ENCODE measurements at places on chromosomes 4 and X. TPM values are rescaled to one million over a fixed set of nuclear protein-coding genes. Genes with fewer than 3 reads are reported as not detected.

The GATA1 gene
- 0.72 TPM for polyA plus RNA-seq

The TCEAL6 gene
- not detected for polyA plus RNA-seq

The LNX1 gene
- polyA plus RNA-seq = 4.0 TPM

The FDCSP gene
- polyA plus RNA-seq = not detected

The TMPRSS11F gene
- not detected for polyA plus RNA-seq

The BEX2 gene
- 37.6 TPM for polyA plus RNA-seq

The ODAPH gene
- polyA plus RNA-seq = not detected

The LINC00632 gene
- polyA plus RNA-seq = 5.9 TPM

- DNase-seq = no peak
Observed at GRCh38 chr4:96455045-96455720, 615.3 kb downstream of the PDHA2 start.

GRCh38 chr4:25770847-25771246 is 91.9 kb downstream of the SEL1L3 start:
- DNase-seq = no peak

DNA sequence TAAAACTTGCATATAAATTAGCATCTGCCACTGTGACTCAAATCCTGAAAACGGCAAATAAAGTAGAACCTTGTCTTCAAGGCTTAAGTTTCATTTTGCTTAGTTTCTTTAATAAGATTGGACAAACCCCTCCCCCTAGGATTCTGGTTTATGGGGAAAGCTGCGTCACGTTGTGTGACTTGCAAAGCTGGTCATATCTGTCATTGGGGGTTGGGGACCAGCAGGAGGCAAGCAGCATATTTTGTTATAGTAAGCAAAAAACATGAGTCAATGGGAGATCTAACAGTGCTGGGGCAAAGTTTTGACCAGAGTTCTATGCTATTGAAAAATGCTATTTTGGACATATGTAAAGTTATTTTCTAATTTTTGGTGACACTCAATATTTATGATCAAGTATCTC is 407.3 kb downstream of the PCDH18 start:
- DNase-seq = peak; percentile 7

GRCh38 chr4:125268068-125268755 is 46.5 kb upstream of the FAT4 start:
- DNase-seq = no peak

GRCh38 chrX:143757887-143758286 is 37.3 kb upstream of the SPANXN2 start:
- DNase-seq = no peak

- no peak for DNase-seq
Observed at GRCh38 chrX:101460669-101461068, 24.6 kb upstream of the ARMCX4 start.

DNA sequence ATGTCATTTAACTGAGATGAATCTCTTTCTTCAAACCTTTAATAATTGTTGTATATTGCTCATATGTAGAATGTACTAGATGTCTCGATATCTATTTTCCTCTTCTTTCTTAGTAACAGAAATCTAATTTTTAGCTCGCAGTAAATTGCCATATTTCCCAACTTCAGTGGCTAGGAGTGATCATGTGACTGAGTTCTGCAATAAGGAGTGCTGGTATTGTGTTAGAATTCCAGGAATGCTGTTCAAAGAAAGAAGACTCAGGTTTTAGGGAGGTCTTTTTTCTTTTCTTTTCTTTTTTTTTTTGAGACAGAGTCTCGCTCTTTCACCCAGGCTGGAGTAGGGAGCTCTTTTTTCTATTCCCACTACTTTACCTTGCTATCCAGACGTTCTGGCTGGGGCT is 81.7 kb downstream of the SLC10A7 start:
- no peak for DNase-seq

GRCh38 chrX:40385256-40385655 is 195.5 kb upstream of the ATP6AP2 start:
- DNase-seq = no peak

DNA sequence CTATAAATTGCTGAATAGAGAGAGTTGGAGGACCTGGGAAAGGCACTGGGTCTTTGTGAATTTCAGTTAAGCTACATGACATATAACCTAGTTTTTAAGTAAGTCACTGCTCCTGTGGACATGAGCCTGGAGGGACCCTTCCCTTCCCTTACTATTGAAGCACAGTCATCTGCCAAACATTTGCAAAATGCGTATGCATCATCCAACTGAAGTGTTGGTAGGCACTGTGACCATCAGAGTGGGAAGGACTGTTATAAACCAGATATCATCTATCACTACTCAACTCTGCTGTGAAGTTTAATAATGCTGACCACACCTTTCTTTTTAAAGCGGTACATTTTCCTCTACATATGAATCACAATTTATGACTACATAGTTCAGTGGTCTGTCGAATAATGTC is 5.2 kb downstream of the GABRA3 start:
- no peak for DNase-seq

- DNase-seq = no peak
Observed at GRCh38 chr4:112511803-112512118, 4.2 kb downstream of the NEUROG2 start.

- DNase-seq = no peak
Observed at GRCh38 chrX:47160781-47161180, 15.8 kb downstream of the RBM10 start.

GRCh38 chrX:15579778-15580747 is 20.7 kb downstream of the ACE2 start:
- DNase-seq = no peak

DNA sequence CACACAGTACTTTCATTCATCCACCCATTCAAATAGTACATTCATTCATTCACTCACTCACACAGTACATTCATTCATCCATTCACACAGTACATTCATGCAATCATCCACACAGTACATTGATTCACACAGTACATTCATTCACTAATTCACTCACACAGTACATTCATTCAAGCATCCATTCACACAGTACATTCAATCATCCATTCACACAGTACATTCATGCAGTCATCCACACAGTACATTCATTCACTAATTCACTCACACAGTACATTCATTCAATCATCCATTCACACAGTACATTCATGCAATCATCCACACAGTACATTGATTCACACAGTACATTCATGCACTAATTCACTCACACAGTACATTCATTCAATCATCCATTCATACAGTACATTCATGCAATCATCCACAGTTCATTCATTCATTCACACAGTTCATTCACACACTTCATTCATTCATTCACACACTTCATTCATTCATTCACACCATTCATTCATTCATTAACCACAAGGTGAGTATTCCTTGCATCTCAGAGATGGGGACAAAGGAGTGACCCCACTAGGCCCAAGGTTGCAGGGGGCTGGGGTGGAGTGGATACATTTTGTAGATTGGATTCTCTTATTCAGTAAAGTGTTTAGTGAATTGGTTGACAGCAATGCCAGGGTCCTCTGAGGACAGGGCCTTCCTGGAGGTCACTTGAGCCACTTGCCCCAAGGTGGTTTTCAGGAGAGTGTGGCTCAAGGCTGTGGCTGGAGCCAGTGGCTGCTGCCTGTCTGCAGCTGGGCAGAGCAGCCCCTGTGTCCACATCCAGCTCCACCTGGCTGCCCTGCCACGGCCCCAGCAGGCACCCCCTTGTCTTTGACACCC is 4.3 kb upstream of the SPON2 start:
- no peak for DNase-seq

DNA sequence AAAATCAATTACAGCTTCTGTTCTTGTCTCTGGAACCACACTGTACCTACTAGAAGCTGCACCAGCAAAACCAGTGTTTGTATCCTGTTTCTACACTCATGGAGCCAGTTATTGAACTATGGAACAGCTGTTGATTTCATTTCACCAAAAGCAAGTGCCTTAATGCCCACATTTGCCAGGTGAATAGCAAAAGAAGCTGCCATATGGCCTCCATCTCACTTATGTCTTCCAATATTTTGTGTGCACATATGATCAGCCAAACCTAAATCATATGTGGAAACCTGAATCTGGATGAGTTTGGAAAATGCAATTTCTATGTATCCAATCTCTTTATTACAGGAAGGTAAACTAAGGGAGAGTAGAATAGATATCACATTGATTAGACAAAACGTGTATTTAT is 415.8 kb upstream of the GRID2 start:
- DNase-seq = no peak

GRCh38 chr4:151729731-151730559 is 30.9 kb downstream of the GATB start:
- DNase-seq = no peak

DNA sequence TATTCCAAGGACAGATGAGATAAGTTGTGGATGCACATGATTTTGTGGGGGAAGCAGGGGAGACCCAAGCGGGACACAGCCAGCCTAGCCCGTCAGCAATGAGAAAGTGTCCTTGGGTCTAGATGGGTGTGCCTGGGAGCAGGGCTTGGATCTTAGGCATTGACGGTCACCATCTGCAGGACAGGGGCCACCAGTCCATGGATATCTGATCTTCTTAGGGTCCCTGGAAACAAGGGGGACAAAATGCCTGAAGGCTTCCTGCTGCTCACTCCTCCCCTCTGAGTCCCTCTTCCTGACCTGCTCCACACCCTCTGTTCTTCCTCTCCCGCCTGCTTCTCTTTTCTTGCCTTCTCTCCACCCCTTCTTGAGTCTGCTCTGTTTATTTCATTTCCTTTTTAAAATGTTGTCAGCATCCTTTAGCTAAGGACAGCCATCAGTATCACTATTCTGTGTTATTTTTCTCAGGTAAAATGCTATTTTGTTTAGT is 298.4 kb downstream of the RAPGEF2 start:
- DNase-seq = no peak

- no peak for DNase-seq
Observed at GRCh38 chr4:38691251-38692008, 27.4 kb downstream of the KLF3 start.

- DNase-seq = no peak
Observed at GRCh38 chrX:40729598-40730584, 5.5 kb downstream of the MED14 start.

DNA sequence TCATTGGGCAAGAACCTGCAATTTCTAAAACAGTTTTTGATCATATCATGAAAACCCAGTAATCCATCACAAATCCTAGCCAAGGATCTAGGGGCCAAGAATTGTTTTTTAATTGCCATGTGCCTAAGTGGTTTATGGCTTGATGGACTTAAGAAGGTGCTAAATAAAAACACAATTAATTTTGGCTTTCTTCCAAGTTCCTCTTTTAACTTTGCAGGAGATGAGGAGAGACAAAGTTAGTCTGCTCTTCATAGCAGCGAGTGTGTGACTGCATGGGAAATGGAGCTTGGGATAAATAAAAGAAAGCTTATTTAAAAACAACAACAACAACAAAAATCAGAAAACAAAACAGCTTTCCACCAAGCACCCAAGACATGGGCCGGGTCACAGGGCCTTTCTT is 41.4 kb downstream of the ARHGEF9 start:
- DNase-seq = no peak

- no peak for DNase-seq
Observed at GRCh38 chr4:4519297-4519894, 22.5 kb downstream of the STX18 start.

- no peak for DNase-seq
Observed at GRCh38 chrX:54030329-54030728, 13.9 kb downstream of the PHF8 start.

DNA sequence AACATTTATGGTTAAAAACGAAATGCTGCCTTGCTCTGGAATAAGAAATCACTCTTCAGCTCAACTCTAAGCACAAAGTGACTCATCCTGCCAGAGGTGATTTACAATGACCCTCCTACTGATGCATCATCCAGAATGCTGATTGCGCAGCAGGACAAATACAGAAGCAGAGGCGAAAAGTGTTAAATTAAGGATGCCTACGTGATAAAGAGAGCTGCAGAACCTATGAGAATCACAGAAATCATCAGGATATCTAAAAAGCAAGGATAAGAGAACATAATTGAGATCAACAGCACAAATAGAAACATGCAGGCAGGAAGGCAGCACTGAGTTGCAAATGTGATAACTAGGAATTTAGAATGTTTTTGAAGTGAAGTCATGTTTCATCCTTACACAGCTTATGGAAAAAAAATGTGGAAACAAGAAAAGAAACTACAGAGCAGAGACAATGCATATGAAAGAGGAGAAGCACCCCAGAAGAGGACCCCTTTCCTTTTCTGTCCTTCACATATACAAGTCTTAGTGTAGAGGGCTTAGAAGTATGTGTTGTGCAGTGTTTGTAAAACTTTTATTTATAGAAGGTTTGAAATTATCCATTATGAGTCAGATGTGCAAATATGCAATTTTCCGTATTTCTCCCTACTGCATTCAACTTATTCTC is 188.4 kb downstream of the SLC7A11 start:
- peak; percentile 15 for DNase-seq

- no peak for DNase-seq
Observed at GRCh38 chr4:29852537-29852936, 867.6 kb upstream of the PCDH7 start.

DNA sequence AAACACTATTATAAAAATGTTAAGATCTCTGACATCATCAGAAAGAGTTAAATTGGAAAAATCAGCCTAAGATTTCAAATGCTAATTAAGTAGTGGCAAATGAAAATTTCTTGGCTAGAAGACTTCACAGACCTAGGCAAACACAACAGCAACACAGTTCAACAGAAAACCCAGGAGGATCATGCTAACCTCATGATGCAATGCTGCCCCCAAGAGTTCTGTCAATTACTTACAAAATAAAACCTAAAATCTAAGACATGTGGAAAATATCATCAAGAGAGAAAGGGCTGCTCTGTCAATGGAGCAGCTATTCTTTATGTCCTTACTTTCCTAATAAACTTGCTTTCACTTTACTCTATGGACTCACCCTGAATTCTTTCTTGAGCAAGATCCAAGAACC is 21.0 kb downstream of the S100G start:
- peak; percentile 23 for DNase-seq

- no peak for DNase-seq
Observed at GRCh38 chr4:128604840-128605239, 204.7 kb upstream of the JADE1 start.

GRCh38 chr4:152065545-152065944 is 304.7 kb upstream of the GATB start:
- no peak for DNase-seq

- no peak for DNase-seq
Observed at GRCh38 chr4:159077702-159078495, 25.0 kb upstream of the RAPGEF2 start.

- DNase-seq = no peak
Observed at GRCh38 chrX:121283921-121284320, 236.5 kb downstream of the GLUD2 start.

DNA sequence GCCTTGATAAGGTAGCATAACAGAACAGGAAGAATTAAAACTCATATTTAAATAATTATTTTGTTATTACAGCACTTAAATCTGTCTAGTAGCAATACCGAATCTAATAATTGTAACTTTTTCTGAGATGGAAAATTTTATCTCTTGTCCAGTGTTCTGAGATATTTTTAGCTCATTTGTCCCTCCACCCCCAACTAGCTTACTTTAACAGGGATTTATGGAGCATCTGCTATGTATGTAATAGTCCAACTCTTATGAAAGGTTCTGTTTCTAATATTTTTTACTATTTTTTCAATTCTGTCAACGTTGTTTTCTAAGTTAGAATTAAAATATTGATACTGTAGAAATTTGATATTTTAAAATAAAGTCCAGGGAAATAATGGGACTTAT is 38.2 kb upstream of the NUDT6 start:
- DNase-seq = peak; percentile 24

GRCh38 chrX:109886122-109886761 is 116.7 kb upstream of the TMEM164 start:
- no peak for DNase-seq

GRCh38 chr4:2267320-2267811 is 5.5 kb upstream of the MXD4 start:
- no peak for DNase-seq

- peak; percentile 4 for DNase-seq
Observed at GRCh38 chr4:103098341-103098740, 1.3 kb downstream of the BDH2 start.

- no peak for DNase-seq
Observed at GRCh38 chr4:26061248-26061986, 147.4 kb downstream of the SMIM20 start.

- DNase-seq = peak; percentile 72
Observed at GRCh38 chr4:124334119-124334518, 378.4 kb downstream of the ANKRD50 start.

Measured in hindlimb muscle (tissue), 1 donor.